ENCODE measurements at places on chromosomes 2 and 18.
A peak's percentile ranks its signal among the peaks of the same experiment; 100 is the strongest.

DNA sequence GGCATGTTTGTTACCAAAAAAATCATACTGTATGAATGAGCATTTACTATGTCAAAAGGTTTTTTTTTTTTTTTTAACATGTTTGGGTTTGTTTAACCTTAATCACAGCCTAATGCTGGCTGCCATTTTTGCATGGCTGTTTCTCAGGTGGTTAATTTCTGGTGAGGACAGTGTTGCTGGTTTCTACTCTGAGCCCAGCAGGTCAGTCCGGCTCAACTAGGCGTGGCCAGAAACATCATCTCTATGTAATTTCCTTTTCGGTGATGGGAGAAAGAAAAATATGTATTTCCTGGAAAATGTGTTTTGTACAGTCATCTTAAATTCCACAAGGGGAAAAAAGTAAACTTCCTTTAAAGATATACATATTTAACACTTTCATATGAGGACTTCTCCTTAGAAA lies 24.9 kb upstream of the BZW1 start:
- DNase-seq, result no peak

DNA sequence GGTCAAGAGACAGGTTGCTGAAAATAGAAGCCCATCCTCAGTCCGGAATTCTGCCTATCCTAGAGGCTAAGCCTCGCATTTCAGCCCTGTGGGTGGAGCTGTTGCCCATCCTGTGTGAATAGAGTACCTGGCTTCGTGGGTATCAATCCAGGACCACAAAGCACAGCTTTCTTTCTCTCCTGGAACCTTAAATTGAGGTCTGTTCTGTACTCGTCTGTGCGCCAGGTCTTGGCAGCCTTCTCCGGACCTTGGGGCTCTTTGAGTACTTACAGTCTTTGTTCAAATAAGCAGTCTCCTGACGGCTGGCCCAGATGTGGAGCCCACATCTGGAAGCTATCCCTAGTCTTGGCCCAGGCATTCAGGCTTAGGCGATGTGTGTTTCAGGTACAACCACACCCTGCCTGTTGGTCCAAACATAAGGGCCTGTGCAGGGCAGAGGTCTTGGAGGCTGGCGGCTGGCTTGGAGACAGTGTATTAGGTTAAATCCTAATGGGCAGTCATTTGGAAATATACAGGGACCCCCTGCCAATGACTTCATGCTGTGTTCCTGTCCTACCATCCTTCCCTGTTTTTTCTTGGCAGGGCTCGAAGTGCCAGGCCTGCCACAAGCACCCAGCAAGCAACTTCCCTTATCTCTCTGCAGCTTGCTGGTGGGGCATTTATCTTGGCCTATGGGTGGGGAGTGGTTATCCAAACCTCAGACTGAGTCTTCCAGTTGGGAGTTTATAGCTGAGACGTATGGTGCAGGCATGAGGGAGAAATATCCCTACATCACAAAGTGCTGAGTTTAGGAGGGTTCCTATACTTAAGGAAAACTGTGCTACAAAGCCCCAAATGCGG lies 294.1 kb downstream of the BCL2 start:
- no peak for DNase-seq

GRCh38 chr18:31562726-31563125 lies 29.0 kb upstream of the TTR start:
- DNase-seq, result no peak

DNA sequence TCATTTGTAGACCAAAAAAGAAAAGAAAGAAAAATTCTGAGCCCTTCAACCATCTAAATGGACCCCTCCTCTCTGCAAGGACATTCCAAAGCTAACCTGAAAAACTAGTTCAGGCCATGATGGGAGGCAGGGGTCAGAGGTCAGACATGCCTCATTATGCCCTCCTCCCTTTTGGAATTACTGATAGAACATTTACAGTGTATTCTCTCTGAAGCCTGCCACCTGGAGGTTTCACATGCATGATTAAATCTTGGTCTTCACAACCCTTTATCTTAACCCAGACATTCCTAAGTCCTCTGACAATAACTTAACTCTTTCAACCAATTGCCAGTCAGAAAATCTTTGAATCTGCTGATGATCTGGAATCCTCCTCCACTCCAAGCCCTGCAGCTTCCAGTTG lies 86.0 kb downstream of the SPP2 start:
- DNase-seq, result no peak

GRCh38 chr2:96824079-96824870 lies 8.2 kb downstream of the CNNM3 start:
- no peak for DNase-seq

DNA sequence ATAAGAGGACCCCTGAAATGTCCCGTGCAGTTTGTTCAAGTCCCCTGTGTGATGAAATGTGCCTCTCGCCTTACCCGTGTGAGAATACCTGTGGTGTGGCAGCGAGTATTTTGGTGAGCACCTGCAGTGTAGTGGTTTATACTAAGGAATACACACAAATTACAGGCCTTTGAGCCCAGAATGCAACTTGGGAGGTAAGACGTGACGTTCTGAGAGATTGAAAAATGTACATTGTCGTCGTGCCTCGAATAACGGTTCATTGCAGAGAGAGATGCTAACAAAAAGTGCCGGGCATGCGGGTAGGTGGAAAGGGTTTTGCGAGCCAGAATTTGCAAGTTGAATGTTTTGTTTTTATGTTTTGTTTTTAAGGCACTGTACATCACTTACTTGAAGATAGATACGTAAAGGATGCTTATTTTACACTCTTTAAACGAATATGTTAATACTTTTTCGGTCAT lies 867 bp downstream of the RBBP8 start:
- no peak for DNase-seq

DNA sequence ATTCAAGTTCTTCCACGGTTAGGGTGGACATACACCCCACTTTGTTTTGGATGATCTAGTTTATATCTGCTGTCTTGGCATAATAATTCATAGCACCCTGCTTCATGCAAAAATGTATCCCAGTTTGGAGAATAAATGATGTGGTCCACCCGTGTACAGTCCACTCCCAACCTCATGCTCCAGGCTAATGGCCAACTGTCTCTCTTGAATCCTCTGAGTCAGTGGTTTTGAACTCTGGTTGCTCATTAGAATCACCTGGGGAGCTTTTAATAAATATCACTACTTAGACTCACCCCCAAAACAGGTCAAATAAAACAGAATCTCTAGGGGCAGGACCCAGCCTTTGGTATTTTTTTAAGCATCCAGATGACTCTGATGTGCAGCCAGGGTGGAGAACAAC lies 78.5 kb downstream of the SDC1 start:
- no peak for DNase-seq

DNA sequence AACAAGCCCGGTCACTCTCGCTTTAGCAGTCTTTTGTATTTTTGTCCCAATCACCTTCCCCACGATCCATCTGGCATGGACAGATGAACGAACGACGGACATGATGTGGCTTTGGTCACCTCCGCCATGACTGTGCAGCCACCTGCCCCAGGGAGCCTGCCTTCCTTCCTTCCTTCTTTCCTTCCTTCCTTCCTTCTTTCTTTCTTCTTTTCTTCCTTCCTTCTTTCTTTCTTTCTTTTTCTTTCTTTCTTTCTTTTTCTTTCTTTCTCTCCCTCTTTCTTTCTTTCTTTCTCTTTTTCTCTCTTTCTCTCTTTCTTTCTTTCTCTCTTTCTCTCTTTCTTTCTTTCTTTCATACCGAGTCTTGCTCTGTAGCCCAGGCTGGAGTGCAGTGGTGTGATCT lies 39.0 kb downstream of the ATP8B1 start:
- DNase-seq, result no peak

GRCh38 chr2:219094171-219094570 lies 33.5 kb upstream of the IHH start:
- DNase-seq, result no peak

- DNase-seq, result no peak
Observed at GRCh38 chr2:158718196-158718585, 76.9 kb upstream of the DAPL1 start.

GRCh38 chr2:55003706-55004639 lies 46.3 kb downstream of the RTN4 start:
- no peak for DNase-seq

- DNase-seq, result no peak
Observed at GRCh38 chr2:155815851-155816250, 516.7 kb downstream of the NR4A2 start.

- DNase-seq, result no peak
Observed at GRCh38 chr2:176683618-176684111, 414.4 kb downstream of the MTX2 start.

GRCh38 chr2:38600242-38600891 lies 2.4 kb downstream of the HNRNPLL start:
- no peak for DNase-seq

DNA sequence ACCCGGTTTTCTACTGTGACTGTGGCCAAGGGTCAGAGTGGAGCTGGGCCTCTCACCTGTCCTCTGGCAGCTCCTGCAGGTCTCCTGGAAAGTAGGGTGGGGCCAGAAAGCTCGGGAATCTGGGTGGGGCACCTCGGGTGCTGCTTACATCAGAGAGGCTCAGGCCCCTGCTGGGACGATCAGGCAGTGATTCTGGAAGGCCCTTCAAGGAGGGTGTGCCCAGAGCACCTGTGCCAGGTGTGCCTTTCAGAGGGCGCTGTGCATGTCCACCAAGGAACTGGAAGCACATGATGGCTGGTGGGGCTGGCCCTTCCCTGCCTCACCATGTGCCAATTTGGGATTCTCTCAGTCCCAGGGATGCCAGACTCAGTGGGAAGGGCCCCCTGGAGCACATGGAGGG lies 44.0 kb downstream of the ATP6V1C2 start:
- no peak for DNase-seq

GRCh38 chr18:76806301-76806700 lies 16.1 kb upstream of the ZNF236 start:
- no peak for DNase-seq

DNA sequence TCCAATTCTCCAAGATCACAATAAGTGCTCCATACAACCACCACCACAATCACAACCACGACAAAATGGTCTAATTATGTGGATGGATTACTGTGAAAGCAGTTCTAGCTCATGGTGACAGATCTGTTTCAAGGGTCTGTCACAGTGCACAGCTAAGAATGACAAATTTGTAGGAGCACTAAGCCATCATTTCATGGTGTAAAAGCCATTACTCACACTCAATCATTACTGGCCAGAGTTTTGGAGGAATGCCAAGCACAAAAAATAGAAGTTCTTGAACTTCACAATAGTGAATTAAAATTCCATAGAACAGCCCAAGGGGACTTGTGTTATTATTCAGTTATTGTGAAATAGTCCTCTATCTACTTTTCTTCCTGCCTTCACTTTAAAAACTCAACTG lies 2.3 kb downstream of the CPS1 start:
- DNase-seq, result no peak

DNA sequence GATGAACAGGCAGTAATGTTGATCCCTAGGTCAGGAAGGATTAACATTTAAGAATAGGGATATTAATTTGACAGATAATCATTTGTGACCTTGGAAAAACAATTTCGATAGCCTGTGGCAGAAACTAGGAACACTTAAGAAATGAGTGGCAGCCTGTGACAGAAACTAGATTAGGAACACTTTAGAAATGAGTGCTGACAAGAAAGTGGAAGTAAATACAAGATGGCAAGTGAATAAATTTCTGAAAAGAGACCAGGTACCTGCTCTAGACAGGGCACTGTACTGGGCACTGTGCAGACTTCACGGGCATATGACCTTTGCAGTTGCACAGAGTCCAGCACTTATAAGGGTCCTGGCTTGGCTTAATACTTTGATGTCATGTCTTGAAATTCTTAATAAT lies 5.5 kb upstream of the HNRNPA3 start:
- no peak for DNase-seq

DNA sequence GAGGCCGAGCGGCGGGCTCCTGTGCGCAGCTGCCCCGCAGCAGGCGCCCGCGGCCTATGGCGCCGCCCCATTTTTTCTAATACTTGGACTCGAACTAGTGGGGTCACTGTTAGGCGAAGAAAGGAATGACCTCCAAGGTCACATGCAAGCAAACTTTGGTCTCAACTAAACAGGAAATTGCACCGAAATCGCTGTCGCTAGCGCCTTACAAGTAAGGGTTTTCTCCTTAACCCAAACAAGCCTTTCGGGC lies 339 bp downstream of the ACAA2 start:
- no peak for DNase-seq

DNA sequence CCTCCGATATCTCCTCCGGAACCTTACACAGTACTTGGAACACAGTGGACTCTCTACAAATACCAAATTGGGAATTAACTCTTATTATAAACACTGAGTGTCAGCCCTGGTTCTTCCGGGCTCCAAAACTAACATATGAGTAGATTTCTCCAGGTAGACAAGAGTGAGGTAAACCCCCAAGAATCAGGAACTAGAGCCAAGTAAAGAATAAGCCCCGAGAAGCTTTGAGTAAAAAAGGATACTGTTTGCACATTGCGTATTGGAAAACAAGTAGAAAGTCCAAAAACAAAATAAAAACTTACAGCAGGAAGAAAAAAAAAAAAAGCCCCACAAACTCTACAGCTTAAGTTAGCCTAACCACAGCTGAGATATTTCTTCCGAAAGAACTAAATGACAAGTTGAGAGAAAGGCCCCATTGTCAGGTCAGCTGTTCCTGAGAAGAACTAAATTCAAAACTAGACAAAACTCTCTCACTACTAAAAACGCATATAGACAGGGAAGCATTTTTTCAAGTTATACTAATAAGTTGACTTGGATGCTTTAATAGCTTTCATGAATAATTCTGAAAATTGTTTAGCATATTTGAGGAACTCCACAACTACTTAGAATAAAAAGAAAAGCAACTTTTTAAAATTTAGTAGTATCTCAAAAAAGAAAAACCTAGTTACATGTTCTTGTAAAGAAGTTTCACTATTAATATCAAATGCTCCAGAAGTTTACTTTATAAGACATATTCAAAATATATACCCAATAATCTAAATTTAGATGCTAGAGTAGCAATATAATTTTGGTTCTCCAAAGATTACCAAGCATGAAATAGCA lies 4.3 kb upstream of the HAAO start:
- no peak for DNase-seq

- DNase-seq, result peak; percentile 10
Observed at GRCh38 chr18:62325806-62326645, 916 bp downstream of the TNFRSF11A start.

DNA sequence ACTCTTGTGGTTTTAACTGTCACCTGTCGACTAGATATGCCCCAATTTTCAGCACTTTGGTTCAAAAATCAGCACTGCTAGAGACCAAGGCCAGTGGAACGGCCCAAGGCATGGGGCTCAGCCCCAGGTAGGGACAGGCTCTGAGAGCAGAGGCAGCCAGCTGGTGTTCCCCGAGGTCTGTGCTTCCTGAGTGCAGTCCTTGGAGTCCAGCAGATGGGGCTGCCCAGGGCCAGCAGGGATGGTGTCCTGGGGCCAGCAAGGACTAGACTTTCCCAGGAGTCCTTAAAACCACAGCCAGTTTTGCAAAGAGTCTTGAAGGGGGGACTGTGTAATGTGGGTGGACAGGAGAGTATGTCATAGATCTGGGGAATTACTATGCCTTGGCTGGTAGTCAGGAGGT lies 56.3 kb downstream of the POMC start:
- DNase-seq, result no peak

Measured in activated T-cell treated with anti-CD3 and anti-CD28 coated beads, Interleukin-2, amount 50 U/mL, for 4 hours (primary cell).